SW 1271 (cell line): ENCODE measurements at places on chromosomes 1 and 21.

- DNase-seq: no peak
These were observed 41.2 kb downstream of the PCP4 start for GRCh38 chr21:39908265-39908923.

DNA sequence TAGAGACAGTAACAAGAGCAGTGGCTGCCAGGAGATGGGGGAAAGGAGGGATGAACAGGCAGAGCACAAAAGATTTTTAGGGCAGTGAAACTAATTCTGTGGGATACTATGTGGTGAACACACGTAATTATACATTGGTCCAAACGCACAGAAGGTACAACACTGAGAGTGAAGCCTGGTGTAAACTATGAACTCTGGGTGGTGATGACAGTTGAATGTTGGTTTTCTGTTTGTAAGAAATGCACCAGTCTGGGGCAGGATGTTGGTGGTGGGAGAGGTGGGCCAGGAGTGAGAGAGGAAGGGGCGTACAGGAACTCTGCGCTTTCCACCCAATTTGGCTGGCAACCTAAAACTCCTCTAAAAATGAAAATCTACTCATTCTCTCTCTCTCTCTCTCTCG is 50.2 kb upstream of the TIAM1 start:
- no peak for DNase-seq

GRCh38 chr1:218699421-218699820 is 354.3 kb downstream of the TGFB2 start:
- no peak for DNase-seq

- DNase-seq: no peak
These were observed 376 bp downstream of the SF3A3 start for GRCh38 chr1:37989361-37989930.

DNA sequence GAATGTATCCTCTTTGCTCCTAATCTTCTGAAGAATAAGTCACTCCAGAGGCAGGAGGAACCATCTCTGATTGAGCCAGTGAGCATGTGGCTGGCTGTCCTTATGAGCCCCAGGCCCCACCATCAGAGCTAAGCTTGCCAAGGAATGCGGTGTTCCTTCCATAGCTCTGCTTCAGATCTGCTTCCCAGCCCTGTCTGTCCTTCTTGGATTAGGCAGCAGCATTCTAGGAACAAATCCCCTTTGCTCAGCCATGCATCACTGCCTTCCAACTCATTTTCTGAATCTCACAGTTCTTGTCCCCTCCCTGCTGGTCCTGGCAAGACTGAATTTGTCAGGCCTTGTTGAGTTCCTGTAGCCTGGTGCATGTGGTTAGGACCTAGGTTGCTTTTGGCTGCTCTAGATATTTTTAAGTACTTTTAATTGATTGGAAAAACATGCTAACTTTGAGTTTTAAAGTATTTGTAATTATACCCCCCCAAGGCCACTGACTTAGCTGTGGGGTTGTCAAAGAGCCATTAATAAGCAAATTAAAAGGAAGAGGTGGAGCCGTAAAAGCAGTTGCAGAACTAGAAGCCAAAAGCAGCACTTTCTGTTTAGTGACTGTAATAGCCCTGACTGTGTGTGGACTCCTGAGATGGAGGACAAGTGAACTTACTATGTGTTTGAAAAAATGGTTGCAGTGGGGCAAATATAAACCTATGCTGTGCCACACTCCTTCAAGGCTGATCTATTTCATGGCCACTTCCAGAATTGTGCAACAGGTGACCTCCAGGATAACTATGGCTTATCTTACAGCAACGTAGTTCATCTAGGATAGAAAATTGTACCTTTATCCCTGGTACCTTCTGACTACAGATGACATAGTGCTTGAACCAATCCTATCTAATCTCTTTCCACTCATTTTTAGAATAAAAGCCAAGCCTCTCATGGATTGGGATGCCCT is 61.3 kb upstream of the BACH1 start:
- no peak for DNase-seq
